Urinary bladder (tissue), 4 donors: ENCODE measurements at places on chromosomes 6 and 20. TPM values are rescaled to one million over a fixed set of nuclear protein-coding genes. Genes with fewer than 3 reads are reported as not detected.

The TAF4 gene
- 8.9 TPM for total RNA-seq

DNA sequence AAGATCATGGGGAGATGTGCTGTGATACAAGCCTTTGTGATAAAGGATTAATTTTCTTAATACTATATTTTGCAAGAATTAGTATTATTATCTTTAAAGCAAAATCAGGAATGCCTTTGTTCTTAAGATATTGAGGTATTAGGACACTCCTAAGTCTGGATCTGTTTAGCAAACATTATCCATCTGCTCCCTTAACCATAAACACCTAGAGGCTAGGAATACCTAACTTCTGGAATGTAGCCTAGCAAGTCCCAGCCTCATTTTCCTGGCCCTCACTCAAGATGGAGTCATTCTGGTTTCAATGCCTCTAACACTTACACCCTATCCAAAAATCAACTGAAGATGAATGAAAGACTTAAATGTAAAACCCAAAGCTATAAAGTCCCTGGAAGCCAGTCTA lies 106.3 kb upstream of the GJE1 start:
- DNase-seq: no peak

The ARHGAP40 gene
- 1.9 TPM for total RNA-seq

DNA sequence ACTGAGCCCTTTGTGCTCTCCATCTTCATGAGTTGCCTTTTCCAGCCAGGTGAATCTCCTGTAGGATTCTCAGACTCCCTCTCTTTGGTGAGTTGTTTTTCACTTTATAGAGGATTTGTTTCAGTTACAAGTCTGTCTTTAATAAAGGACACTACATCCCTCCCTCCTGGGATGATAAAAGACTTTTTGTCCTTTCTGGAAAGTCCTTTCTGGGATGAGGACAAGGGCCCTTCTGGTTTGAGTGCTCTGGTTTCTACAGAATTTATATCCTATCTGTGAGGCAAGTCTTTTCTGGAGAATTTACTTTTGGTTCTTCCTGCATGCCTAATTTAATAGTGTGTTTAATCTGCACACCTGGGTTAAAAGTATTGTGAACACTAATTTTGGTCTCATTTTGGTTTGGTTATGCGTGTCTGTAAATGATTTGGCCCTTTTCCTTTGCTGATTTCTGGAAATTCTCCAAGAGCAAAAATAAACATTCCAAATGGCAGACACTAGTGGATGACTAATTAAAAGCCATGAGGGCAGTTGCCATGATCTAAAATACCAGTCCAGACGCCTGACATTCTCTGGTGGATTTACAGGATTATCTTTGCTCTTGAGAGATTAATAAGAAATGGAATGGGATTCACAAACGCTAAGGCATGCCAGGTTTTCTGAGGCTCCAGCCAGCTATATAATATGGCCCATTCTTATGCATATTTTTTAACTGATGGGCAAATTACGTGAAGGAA lies 44.8 kb downstream of the TCP11 start:
- DNase-seq: no peak
